CD4-positive, alpha-beta T cell treated with Interleukin-2 at 100 ng/mL for 4 hours (primary cell): ENCODE measurements at places on chromosomes 3 and 15.

DNA sequence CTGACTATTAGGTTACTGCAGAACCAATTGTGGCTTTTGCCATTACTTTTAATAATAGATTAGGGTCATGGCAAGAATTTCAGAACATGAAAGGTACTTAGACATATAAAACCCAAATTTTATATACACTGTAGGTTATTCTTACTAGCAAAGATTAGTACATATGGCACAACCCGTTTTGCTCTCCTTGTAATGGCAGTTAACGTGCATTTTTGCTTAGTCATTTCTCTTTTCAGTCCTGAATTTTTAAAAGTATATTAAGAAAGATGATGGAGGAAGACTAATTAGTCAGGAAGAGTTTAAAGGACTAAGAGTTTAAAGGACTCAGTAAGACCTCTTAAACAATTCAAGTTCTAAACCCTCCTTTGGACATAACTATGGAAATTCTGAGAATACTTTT is 114.0 kb downstream of the PEAK1 start:
- DNase-seq, result no peak

DNA sequence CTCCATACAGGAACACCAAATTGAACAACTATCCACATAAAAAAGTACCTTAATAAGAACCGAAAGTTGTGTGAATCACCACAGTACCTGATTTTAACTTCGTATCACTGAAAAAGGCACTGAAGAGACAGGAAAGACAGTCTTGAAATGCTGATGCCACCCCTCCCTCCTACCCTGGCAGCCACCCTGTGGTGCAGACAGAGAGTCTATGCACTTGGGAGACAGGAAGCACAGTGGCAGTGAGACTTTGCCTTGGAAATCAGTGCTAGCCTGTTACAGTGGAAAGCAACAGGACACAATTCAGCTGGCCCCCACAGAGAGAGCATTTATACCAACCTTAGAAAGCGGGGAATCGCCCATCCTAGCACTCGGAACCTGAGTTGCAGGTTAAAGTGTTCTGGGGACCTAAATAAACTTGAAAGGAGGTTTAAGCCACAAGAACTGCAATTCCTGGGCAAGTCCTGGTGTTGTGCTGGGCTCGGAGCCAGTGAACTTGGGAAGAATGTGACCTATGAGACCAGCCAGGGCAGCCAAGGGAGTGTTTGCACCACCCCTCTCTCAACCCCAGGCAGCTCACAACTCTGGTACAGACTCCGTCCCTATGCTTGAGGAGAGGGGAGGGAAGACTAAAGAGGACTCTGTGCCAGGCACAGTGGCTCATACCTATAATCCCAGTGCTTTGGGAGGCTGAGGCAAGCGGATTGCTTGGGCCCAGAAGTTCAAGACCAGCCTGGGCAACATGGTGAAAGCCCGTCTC is 240.1 kb downstream of the ISL2 start:
- no peak for DNase-seq

- DNase-seq, result no peak
These were observed 1123.0 kb downstream of the ROBO1 start for GRCh38 chr3:78644847-78645246.

- no peak for DNase-seq
These were observed 421.4 kb downstream of the MECOM start for GRCh38 chr3:169241991-169242707.

GRCh38 chr3:136958939-136959338 is 1.2 kb downstream of the IL20RB start:
- no peak for DNase-seq

DNA sequence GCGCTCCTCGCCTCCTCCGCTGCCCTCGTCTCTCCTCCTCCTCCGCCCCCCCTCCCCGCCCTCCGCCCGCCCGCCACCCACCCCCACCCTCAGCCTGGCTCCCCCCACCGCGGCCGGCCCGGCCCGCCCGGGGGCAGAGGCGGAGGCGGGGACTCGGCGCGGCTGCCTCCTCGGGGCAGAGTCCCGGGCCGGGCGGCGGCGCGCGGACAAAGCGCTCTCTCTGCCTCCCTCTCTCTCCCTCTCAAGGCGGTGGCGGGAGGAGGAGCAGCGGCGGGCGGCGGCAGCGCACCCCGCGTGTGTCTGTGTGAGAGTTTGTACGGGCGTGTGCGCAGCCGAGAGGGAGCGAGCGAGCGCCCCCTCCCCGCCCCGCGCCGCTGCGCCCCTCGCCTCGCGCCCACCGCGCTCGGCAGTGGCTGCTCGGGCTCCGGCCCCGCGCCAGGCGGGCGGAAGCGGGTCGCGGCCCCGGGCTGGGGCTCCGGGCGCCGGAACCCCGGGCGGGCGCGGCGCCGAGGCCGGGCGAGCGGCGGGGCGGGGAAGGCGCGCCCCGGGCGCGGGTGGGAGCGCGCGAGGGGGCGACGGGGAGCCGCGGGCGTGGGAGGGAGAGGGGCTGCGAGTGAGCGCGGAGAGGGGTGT is at the start of gene IGF2BP2:
Gene IGF2BP2, minus strand, starts transcription at position 37 of the 633 bp plus-strand sequence. CDS start 82 bp downstream, outside the sequence.
- peak; percentile 30 for DNase-seq

DNA sequence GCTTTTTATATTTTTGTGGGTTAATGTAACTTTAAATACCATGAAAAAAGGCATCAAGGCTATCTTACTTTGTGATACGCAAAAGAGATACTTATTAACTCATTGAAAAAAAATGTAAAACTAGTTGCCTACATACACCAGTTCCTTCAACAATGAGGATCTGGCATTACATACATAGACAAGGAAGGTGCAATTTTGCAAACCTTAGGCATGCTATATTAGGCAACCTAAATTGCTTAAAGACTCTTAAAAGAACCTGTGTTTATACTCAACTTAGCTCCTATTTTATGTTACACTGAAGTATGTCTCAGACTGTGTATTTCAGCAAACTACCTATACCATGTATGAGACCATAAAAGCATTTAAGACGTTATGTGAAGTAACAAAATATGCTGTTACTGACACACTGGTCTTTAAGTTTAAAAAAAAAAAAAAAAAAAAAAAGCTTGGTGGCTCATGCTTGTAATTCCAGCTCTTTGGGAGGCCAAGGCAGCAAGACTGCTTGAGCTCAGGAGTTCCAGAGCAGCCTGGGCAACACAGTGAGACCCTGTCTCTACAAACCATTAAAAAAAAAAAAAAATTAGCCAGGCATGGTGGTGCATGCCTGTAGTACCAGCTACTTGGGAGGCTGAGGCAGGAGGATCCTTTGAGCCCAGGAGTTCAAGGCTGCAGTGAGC is 9.1 kb downstream of the TASOR start:
- no peak for DNase-seq

DNA sequence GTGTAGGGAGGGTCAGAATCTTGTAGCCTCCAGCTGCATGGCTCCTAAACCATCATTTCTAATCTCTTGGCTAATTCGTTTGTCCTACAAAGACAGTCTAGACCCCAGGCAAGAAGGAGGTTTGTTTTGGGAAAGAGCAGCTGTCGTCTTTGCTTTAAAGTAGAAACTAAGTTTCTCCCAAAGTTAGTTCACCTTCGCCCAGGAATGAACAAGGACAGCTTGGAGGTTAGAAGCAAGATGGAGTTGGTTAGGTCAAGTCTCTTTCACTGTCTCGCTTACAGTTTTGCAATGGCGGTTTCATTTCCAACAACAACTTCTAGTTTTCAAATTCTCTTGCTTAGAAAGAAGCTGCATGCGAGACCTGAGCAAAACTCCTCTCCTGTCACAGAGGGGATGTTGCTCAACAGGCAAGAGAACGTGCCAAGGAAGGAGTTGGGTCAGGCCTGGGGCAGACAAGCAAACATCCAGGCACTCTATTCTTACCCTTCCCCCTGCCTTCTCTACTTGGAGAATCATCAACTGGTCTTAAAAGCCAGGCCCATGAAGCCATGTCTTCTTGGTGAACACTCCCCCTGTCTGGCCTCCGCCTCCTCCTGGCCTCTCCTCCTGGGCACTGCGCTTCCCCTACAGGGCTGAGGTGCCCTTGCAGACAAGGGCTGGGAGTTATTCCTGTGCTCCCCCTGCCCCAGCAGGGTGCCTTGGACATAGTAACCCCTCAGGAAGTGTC is 57.6 kb downstream of the TMEM44 start:
- DNase-seq, result no peak

- DNase-seq, result no peak
These were observed 105.4 kb downstream of the EPHB1 start for GRCh38 chr3:134900482-134900881.

DNA sequence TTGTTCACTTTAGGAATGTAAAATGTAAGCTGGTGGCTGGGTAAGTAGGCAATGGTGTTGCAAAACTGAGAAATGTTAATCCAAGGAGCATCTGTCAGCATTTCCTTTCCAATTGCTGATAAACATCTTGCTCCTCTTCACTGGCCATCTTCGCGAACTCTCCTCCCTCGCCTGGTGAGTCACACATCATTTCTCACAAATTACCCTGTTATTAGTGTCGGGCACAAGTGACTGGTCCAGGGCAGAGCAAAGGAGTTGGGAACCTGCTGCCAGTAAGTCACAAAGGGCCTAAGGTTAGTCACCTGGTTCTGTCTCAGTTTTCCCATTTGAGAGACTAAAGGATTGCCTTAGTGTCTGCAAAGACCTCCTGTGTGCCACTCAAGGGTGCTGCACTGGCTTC is 13.0 kb downstream of the CERS3 start:
- no peak for DNase-seq

DNA sequence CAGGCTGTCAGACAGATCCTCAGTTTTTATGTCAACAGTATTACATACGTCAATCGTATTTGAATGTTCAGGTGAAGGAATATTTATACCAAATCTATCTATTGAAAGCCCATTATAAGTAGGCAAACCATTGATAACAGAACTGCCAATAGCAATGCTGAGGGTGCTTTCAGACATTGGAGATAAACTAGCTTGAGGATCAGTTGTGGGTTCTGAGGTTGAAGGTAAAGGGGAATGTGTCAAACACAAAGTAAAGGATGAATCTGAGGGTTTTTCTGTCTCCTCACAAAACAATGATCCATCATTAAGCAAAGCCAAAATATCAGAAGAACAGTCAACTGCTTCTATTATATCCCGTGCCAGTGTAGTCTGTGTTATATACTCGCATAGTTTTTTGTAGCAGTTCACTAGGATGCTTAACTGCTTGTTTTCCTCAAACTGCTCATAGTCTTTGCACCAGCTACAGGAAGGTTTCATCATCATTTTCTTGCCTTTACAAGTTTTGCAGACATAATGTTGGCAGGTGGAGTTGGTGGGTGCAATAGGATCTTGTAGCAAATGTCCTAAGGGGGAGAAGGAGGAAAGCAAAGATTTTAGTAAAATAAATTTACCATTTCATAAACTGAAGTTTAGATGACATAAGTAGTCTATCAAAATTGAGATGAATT is 43.8 kb downstream of the MSL2 start:
- DNase-seq, result no peak

DNA sequence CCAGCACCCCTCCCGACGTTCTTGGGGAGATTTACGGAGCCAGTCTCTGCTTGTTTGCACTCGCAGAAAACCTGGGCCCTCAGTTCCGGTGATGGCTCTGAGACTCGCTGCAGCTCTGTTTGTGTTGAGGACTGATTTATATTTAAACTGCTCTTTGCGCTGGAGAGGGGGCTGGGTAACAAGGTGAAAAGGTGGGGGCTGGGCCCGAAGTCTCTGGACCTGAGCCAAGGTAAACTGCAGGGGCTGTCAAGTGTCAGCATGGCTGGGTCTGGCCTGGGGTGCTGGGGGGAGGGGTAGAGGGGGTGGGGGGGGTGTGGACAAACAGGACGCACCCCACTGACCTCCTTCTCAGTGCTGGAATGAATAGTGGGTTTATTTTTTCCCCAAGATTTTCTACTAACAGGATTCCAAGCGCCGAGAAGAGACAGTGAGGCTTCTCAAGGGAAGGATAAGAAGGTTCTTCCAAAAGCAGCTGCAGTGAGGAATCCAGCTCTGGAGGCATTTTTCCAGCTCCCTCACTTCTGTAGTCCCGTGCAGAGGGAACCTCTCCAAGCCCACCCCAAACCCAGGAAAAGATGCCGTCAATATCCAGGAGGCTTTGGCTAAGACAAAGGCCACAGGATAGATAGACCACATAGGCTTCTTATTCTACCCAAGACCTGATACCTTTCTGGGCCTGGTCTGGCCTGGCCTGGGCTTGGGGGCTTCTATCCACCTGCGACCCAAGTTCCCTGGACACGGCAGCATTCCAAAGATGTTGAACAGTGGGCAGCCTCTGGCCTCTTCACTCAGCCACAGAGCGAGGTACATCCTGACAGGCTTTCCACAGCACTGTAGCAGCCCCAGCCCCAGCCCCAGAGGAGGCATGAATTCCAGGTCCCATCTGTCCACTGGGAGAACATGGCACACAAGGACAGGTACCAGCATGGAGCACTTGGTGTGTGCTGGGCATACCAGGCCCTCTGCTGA is 938 bp upstream of the SLCO2A1 start:
- DNase-seq, result no peak

DNA sequence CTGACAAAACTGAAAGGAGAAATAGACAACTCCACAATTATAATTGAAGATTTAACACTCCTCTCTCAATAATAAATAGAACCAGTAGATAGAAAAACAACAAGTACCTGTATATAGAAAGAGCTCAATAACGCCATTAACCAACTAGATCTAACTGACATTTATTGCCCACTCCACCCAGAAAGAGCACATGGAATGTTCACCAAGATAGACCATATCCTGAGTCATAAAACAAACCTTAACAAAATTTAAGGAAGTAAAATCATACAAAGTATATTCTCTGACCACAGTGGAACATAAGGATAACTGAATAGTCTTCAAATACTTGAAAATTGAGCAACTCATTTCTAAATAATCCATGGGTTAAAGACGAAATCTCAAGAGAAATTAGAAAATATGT is 25.1 kb downstream of the KBTBD12 start:
- no peak for DNase-seq

DNA sequence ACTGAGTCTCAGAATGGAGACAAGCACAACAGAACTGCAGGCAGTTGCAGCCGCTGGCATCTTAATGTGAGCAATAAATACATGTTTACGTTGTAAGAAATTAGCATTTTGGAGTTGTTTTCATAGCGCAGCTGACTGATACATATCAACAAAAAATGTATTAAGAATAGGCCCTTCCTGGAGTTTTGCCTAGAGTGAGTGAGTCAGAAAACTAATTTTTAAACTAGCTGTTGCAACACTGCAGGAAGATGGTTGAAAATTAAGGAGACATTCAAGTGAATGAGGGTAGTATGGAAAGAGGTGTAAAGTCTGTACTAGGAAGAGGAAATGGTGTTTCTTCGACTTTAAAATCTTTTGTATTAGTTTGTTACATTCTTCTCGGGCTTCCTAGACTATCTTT is 39.6 kb upstream of the TIMP4 start:
- DNase-seq, result no peak

DNA sequence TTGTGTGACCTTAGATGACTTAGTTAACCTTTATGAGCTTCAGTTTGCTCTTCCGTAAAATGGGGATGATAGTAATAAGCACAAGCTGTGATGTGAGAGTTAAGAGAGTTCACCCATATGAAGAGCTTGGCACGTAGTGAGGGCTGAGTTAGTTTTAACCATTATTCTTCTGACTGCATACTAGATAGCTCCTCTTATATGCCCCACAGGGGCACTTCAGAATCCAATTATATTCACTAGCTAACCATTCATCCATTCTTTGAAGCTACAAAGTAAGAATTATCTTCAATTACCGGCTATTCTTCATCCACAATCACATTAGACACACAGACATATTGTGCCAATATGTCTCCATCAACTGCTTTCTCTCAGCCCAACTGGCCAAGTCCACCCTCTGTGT is 159.0 kb upstream of the STT3B start:
- DNase-seq, result no peak
